Central memory CD8-positive, alpha-beta T cell (primary cell): ENCODE measurements at places on chromosomes 2 and 18.

DNA sequence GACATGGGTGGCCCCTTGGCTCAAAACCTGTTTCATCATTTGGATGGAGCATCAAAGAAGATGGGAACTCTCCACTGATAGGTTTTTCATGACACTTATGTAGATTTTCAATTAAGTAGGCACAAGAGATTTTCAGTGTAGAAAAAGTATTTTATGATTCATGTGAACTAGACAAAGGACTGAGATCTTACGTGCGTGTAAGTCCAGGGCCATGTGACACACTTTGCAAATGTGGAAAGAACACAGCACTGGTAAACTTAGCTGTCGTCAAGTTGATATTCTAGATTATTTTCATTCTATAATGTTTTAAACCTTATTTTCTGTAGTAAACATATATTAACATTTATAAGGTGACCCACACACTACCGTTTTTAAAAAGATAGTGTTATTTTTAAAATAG lies 37.4 kb downstream of the RNF144A start:
- no peak for DNase-seq

- no peak for DNase-seq
These were observed 945.8 kb downstream of the CBLN2 start for GRCh38 chr18:71598374-71598773.

DNA sequence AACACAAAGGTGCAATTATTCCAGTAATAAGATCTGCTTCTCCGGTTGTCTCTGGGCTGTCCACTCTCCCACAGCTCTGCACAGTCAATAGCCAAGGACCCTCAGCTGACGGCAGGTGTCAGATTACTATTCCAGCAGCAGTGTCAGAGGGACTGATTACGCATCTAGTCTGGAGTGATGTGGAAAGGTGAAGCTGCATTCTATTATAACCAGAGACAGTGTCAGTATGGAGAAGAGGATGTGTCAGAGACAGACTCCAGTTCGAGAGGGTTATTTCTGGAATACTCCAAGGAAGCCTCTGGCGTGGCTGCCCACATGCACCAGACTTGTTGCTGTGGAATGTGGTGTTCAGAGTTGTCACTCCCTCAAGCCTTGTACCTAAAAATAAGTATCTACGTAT lies 163.6 kb upstream of the TMEM200C start:
- DNase-seq: no peak

DNA sequence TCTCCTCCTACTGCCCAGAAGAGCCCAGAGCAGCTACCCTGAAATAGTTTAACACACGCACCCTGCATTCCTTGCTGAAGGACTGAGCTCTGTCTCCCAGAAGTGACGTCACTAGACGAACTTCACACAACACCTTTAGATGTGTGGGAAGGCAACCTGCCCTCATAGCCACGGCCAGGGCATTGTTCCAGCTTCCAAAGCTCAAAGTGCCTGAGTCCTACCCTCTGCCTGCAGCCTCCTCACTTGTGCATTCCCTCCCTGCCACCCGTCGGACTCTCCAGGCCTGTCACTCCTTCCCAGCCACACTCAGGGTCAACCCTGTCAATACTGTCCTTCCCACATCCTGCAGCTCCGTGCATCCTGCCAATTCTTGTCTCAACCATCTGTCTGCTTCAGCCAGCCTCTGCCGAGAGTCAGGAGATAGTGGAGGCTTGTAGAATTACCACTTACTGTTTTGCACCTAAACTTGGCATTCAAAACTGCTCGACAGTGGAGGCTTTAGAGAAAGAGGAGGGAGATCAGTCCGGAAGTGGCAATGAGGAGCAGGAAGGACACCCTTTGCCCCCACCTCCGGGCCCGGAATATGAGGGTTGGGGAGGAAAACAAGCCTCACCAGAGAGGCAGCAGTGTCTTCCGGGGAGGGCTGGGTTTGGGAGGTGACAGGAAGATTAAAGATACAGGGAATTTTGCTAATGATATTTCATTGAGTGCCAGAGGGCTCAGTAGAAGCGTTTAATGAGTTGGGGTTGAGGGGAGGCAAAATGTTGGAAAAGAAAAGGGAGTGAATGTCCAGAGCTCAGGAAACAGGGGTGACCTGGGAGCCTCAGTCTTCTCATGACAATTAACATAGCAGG lies 72.3 kb upstream of the ATG16L1 start:
- DNase-seq: no peak
